ENCODE measurements at places on chromosomes 2 and 18.
A peak's percentile ranks its signal among the peaks of the same experiment; 100 is the strongest.

- DNase-seq, result no peak
These were observed 26.1 kb downstream of the BOLL start for GRCh38 chr2:197759013-197759412.

DNA sequence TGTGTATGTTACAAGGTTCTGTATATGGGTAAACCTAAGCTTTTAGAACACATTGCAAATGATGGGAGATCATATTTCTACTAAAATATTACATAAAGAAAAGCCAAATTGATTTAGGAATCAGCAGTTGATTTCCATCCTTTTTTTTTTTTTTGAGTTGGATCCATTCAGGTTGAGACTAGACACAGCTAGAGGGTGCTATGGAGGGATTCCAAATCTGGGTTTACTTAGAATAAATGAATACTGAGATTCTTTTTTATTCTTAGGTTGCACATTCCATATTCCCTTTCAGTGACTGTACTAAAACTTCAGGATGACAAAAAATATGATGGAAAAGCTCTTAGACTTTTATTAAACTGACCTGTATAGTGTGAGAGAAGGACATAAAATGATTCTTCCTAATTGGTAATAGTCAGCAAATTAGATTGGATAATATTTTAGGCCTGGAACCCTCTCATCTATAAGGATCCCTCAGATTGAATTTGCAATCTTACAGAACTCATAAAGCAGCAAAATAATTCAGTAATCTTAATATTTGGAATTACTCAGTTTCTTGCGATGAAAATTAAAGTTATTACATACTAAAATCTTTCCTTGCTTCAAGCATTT, 183.3 kb upstream of the SESTD1 start:
- DNase-seq, result no peak

- DNase-seq, result no peak
These were observed 300.7 kb downstream of the NOL4 start for GRCh38 chr18:33923980-33924379.

DNA sequence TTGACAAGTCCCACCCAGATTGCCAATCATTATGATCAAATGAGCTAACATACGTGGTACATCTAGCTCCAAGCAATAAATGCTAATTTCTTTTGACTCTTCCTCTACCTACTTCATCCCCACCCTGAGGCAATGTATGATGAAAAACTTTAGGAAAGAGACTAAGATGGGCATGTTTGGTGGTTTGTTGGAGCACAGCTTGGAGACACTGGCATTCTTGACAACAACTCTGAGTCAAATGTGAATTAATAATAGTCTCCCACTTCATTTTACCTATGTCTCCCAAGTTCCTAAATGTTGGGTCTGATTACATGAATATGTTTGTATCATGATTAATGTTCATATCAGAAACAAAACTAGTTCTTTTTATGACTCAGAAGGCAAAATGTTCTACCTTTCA, 36.6 kb downstream of the EXOC6B start:
- DNase-seq, result no peak

GRCh38 chr2:40872580-40872979, 420.7 kb upstream of the SLC8A1 start:
- DNase-seq, result no peak

DNA sequence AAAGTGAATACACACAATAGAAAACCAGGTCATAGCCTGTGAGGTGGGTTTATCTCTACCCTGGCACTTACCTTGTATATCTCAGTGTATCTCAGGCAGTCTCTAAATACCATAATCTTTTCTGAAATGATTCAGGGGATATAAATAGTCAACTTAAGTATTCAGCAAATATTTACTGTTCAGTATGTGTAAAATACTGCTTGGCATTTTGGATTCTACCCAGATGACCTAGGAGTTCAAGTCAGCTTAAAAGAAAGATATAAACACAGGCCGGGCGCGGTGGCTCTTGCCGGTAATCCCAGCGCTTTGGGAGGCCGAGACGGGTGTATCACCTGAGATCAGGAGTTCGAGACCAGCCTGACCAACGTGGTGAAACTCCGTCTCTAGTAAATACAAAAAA, 23.8 kb downstream of the GRHL1 start:
- DNase-seq, result no peak

DNA sequence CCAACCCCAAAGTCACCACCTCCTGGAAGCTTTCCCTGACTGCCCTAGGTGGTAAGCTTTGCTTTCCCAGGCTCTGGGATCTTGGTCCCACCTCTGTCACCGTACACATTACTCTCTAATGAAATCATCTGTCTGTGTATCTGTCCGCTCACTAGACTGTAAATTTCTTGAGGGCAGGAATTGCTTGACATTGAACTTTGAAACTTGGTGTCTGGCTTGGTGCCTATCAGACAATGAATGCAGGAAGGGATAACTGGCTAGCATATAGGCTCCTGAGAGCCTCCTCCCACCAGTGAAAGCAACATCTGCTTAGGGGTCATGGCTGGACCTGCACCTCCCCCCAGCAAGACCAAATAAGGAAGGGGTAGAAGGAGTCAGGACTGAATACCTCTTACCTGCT, 155.7 kb downstream of the TNS1 start:
- DNase-seq, result no peak

- no peak for DNase-seq
These were observed 85.9 kb upstream of the IL1R2 start for GRCh38 chr2:101905746-101906336.

GRCh38 chr2:229130522-229130921, 140.6 kb downstream of the PID1 start:
- no peak for DNase-seq

DNA sequence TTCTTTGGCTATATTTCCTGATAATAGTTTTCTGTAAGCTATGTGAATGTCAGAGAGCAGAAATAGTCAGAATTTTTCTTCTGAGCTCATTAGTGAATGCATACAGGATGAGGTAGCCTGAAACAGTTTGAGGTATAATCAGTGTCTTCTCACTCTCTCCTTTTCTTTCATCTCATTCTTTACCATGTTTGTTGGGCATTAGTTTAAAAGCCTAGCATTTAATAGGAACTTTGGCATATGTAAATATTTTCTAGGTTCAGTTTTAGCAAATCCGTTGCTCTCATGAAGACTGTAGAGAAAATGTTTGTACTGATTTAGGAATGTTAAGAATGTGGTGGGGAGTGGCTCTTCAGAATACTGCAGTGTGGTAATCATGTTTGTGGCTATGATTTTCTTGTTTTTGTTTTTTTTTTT, 119.4 kb downstream of the PARD3B start:
- DNase-seq, result no peak

GRCh38 chr2:217246108-217246507, 386.2 kb upstream of the TNP1 start:
- DNase-seq, result no peak

- no peak for DNase-seq
These were observed 168.7 kb upstream of the FN1 start for GRCh38 chr2:215604606-215605005.

DNA sequence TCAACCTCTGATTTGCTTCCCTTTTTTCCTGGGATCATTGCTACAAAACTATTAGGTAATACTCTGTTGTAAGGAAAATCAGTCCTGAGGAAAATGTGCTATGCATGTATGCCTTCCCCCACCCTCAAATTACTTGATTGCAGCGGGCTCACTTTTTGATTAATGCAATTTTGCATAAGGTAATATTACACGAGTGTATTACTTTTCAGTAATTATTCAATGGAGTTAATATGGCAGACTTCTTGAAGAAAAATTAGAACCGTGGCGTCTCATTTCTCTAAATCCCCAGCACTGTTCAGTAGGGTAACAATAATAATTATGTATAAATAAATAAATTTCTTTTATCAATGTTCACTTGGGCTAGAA, 527.6 kb upstream of the FANCL start:
- DNase-seq, result no peak

DNA sequence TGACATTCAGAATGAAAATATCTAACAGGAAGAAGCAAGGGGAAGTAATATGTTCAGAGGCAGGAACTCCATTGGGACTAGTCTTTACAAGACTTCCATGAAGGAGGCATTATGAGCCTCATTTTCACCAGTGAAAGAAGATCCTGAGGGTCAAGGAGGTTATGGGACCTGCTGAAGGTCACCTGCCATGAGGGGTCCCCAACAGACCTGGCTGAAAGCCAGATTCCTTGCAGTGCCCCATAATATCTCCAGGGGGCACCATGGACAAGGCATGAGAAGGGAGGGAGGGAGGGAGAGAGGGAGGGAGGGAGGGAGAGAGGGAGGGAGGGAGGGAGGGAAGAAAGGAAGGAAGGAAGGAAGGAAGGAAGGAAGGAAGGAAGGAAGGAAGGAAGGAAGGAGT, 27.9 kb downstream of the XDH start:
- no peak for DNase-seq

- DNase-seq, result no peak
These were observed 765.8 kb downstream of the METTL4 start for GRCh38 chr18:1805521-1805920.

DNA sequence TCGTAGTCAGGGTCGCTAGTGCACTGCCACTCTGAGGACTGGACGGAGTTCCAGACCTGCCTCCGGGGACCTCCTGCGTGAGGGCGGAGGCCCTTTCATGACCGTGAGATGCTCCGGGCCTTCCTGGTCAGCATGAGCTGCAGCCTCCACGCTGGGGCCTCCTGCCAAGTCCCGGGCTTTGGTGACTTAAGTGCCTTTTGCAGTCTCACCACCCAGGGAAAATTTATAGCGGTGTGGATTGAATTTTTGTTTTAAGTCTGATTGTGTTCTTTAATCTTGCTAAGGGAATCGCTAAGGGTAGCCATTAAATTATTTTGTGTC, 33.6 kb downstream of the CHRNA1 start:
- no peak for DNase-seq

- no peak for DNase-seq
These were observed 1.1 kb upstream of the SP9 start for GRCh38 chr2:174333372-174334277.

DNA sequence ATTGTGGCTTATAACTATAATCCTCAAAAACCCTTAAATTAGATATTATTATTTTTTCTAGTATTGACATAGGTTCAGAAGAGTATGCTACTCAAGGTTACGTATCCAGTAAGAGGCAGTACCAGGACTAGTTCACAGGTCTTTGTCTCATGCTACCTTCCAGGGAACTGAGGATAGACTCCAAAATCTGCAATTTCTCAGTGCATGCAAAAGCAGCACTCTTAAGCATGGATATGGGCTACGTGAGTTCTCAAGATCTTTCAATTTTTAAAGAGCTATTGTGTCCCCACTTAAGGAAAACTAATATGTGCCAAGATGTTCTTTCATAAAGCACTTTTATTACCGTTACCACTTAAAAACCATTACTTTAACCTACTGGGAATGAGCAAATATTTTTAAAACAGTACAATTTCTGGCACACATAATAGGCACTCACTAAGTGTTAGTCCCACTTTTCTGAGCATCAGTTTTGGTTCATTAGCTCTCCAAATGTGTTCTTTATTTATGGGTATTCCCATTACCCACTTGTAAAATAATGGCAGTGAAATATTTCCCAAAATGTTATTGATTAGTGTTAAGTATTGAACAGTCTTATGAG, 113.8 kb upstream of the TTN start:
- DNase-seq, result no peak

DNA sequence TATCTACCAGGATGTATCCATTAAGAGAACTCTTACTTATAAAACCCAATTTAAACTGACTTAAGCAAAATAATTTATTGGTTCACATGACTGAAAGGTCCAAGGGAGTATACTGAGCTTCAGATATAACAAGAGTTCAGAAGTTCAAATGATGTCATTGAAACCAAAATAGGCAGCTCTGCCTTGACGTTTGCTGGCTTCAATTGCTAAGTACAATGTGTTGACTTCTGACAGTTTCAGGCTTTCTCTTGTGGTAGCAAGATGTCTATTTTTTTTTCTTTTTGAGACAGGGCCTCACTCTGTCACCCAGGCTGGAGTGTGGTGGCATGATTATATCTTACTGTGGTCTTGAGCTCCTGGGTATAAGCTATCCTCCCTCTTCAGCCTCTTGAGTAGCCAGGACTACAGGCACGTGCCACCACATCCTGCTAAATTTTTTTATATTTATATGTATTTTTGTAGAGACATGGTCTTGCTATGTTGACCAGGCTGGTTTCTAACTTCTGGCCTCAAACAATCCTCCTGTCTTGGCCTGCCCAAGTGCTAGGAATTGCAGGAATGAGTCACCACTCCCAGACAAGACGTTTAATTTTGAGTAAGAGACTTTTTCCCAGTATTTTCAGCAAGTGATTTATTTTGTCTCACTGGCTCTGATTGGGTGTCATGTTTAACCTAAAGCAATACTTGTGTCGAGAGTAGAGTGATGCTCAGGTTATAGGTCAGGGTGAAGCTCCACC, 184.8 kb downstream of the NR4A2 start:
- no peak for DNase-seq

DNA sequence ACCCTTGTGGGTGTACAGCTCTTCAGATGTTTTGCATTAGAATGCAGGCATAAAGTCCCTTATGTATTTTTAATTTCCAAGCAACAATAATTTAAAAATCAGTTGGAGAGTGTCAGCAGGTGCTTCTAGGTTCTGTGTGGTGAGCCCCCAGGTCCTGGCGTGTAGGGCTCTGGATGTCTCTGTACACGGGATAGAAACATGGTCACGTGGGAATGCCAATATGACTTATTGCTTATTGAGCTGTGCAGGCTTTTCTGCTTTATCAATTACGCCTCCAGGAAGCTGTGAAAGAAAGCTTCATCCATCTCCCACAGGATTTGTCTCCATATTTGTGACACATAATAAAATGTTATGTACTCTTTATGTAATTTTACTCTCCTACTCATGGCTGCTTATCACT, 37.8 kb downstream of the PRELID3A start:
- no peak for DNase-seq

DNA sequence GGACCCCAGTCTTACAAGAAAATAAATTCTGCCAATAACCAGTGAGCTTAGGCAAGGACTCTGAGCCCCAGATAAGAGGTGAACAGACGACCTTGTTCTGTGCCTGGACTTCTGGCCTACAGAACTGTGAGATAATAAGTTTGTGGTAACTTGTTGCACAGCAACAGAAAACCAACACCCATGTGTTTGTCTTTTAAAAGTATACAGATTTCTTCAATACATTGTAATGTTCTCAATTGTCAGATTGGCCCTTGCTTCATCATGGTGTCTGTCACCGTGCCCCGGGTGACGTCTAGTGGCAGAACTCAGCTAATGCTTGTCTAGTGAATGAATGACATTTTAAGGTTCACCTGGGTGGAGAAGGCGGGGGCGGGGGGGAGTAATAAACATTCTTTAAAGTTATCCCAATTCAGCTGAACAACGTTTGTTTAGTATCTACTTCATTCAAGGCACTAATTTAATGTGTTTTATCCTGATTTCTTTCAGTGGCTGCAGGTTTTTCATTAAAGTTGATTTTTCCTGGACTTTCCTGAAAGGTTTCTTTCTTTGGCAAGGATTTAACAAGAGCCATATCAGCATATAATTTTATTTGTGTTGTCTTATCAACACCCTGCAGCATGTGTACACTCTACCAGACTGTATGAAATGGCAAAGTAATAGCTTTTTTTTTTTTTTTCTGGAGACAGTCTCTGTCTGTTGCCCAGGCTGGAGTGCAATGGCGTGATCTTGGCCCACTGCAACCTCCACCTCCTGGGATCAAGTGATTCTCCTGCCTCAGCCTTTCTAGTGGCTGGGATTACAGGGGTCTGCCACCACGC, 123.8 kb upstream of the DLX2 start:
- peak; percentile 16 for DNase-seq
